Activated CD8-positive, alpha-beta memory T cell treated with anti-CD3 and anti-CD28 coated beads, Interleukin-2, amount 50 U/mL, for 4 hours (primary cell): ENCODE measurements at places on chromosomes 4 and X.

DNA sequence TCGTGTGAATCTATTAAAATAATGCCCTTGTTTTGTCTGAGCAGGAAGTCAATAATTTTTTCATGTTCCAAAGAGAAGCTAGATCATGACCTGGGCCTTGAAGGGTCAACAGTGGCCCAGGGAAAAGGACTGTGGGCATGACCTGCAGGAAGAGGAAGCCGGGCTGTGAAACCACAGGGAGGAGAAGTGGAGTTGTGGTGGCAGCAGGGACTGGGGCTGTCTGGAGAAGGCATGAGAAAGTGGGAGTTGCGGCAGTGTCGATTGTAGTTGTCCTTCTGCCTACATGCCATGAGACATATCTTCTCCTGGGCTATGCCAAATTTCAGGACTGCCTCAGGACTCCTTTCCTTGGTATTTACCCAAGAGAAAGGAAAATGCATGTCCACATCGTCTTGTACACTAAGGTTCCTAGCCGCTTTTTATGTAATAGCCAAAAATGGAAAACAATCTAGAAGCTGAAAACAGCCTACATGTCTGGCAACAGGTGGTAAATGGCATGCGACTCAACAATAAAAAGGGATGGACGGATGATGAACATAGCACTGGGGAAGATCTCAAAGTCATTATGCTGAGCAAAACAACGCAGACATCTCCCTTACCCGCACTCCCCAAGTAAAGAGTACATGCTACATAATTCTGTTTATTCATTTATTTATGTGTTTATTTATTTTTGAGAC lies 13.6 kb upstream of the PTTG2 start:
- no peak for DNase-seq

DNA sequence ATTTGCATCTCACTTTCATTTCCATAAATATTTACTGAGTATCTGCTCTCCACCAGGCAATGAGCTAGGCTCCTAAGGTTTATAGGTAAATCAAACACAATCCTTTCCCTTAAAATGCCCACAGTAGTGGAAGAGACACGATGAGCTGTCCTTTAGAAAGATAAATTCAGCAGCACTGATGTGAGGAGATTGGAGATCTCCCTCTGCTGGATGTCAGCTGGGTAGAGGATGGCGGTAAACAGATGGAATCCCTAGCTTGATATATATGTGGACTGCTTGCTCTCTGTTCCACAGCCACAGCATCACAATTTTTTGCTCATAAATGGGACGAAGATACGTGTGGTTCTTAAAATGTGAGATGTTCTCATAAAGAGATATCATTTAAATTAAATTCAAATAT lies 216.4 kb upstream of the RASGEF1B start:
- DNase-seq, result no peak

GRCh38 chr4:113447061-113447460 lies 314.5 kb downstream of the CAMK2D start:
- no peak for DNase-seq

GRCh38 chr4:38082424-38083385 lies 122.5 kb downstream of the PTTG2 start:
- DNase-seq, result no peak

- no peak for DNase-seq
Observed at GRCh38 chr4:138460477-138461414, 218.6 kb upstream of the SLC7A11 start.

DNA sequence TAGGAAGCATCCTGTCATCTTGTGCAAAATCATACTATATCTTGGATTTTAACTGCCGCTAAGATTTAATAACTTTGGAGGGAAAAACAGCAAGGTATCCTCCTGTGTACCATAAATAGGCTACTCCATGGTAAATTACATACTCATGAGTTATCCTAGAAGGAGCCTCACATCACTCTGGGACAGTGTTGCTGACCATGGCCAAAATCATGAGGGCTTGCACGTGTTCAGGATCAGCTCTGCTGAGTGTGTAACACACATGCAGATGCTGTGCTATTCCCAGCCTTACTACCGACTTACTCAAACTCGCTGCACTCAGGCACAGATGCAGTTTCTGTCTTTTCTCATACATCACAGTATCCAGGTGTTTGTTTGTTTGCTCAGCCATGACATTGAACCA lies 56.6 kb downstream of the DKK2 start:
- DNase-seq, result no peak

DNA sequence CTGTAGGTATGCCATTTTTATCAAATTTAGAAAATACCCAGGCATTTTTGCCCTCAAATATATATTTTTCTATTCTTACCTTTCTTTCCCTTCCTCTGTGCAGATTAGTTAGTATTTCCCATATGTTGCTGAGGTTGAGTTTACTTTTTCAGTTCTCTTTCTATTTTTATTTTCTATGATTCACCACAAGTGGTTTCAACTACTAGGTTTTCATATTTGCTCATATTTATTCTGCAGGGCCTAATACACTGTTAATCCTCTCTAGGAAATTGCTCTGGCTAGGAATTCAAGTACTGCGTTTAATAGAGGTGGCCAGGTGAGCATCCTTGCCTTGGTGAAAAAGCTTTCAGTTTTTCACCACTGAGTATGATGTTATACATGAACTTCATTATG lies 1535.3 kb upstream of the PCDH10 start:
- no peak for DNase-seq

DNA sequence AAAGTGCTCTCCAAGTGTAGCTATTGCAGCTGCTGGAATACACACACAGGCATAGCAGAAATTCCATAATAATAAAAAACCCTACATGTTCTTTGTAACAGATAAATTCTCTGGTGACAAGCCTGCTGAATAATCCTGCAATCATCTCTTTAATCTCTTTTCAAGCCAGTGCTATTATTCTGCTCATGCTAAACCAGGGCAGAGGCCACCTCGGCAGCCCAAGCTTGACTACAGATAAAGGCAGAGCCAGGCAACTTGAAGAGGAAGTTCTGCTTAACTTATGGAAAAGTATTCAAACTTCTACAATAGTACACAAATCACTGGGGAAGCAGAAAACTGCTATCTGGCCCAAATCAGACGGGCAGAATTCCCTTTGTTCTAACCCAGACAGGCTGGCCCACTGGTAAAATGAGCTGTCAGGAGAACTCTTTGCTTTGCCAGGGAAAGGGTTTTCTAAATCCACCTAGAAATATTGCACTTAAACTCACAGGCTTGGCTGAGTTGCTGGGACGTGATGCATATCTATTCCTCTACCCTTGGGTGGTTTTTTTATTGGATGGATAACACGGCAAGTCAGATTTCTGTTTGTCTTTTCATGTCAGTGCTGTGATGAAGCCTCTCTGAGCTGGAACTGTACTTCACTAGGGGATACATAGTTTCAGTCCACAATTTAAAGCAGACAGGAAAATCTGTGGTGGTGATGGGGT lies 70.5 kb downstream of the GATB start:
- no peak for DNase-seq
